Effector CD8-positive, alpha-beta T cell (primary cell): ENCODE measurements at places on chromosomes 5 and 9.

DNA sequence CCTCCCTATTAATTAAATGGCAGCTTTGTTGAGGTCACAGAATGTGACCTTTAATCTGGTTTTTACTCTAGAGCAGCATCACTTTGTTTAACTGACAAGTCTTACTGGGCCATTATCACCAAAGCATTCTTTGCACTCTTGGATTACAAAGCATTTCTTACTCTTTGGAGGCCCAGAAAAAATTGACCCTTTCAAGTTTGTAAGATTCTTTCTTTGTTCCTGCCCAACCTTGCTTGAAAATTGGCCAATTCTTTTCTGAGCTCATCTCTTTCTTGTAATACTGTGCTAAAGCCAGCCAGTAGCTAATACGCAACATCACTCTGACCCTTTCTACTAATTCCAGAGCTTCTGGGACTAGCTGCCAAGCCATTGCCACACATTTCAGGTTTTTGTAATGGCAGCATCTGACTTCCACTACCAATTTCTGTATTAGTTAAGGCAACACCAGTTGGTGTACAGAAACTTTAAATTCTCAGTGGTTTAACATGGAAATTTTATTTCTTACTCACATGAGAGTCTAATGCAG lies 131.6 kb downstream of the PRDM6 start:
- no peak for DNase-seq

DNA sequence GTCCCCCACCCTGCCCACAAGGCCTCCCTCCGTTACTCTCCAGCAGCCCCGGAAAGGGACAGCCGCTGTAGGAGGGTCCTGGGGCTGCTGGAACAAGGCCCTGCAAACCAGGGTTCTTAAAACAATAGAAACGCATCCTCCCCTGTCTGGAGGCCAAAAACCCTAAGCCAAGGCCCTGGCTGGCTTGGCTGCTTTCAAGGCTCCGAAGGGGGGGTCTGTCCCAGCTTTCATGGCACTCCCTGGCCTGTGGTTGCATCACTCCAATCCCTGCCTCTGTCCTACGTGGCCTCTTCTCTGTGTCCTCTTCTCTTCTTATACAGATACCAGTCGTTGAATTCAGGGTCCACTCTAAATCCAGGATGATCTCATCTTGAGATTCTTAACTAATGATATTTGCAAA lies 7.4 kb upstream of the UBAC1 start:
- DNase-seq = no peak

DNA sequence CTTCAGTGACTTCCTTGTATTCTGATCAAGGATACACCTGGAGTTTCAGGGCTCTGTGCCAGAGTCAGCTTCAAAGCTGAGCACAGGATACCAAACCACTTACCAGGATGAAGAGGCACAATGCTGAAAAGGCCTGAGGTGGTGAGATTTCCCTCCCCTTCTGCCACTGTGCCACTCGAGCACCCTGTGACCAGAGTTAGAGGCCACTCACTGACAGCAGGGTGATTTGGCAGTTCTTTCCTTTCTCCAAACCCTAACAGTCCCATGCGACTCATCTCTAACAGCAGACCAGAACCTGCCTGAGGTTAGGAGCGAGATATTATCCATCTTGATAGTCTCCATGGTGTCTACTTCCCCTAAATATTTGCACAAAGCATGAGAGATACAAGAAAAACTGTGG lies 1.8 kb downstream of the PLGRKT start:
- DNase-seq = no peak

DNA sequence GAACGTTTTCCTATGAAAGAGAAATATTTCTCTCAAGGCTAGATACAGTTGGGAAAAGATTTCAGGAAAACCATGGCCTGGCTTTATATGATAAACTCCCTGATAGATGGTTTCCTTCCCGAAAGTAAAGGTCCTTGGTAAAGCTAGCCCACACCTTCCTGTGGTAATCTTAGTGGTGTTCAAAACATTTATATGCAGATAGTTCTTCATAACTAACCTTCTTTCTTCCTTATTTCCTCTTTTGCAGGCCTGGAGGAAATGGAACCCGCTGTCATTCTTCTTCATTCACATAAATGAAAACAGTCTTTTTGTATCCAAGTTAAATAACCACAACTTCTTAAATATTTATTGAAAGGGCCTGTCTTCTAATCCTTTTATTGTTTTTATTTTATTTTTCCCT lies 474.0 kb upstream of the ACTBL2 start:
- no peak for DNase-seq

GRCh38 chr5:821504-821903 lies 29.3 kb downstream of the ZDHHC11 start:
- no peak for DNase-seq

- DNase-seq = no peak
Measured at GRCh38 chr9:85569988-85570387, 171.8 kb downstream of the AGTPBP1 start.

DNA sequence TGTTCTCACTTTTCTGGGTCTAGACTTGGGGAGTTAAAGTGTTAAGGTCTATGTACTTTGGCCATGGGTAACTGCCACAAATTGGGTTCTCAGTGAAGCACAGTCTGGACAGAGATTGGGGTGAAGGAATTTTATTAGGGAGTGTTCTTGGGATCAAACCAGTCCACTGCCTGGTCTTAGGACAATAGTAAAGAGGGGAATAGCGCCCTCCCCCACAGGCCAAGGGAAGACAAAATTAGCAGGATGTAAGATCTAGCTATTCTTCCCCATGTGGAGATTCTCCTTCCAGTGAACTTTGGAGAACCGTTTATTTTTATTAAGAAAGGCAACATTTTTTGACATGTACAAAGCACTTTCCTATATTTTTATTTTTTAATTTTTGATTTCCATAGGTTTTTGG lies 18.4 kb upstream of the RIC1 start:
- DNase-seq = no peak

- DNase-seq = no peak
Measured at GRCh38 chr5:167850911-167851310, 440.5 kb upstream of the WWC1 start.

- DNase-seq = no peak
Measured at GRCh38 chr5:172007175-172008110, 1.0 kb upstream of the FBXW11 start.

DNA sequence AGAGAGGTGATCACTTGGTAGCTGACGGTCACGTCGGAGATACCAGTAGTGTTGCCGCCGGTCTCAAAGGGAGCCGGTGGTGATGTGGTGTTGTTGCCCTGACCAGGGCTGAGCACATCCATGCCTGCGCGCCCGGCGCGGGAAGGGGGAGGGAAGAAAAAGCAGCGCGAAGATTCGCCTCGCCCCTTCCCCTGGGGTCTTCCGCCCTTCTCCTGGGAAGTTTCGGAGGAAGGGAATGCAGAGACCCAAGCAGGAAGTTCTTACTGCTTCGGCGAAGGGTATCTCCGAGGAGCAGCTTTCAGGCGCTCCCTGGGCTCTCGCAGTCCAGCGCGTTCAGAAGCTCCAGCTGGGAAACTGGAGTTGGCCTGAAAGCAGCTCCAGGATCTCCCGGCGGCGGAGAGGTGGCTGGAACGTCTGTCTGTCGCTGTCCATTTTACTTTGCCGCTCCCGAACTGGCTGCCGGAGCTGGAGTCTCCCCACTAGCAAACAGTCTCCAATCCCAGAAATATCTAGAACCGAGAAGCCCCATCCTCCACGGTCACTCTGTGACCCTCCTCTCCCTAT lies 565 bp downstream of the HTR1A start:
- DNase-seq = no peak

- DNase-seq = no peak
Measured at GRCh38 chr9:136011703-136012496, 50.7 kb upstream of the UBAC1 start.

DNA sequence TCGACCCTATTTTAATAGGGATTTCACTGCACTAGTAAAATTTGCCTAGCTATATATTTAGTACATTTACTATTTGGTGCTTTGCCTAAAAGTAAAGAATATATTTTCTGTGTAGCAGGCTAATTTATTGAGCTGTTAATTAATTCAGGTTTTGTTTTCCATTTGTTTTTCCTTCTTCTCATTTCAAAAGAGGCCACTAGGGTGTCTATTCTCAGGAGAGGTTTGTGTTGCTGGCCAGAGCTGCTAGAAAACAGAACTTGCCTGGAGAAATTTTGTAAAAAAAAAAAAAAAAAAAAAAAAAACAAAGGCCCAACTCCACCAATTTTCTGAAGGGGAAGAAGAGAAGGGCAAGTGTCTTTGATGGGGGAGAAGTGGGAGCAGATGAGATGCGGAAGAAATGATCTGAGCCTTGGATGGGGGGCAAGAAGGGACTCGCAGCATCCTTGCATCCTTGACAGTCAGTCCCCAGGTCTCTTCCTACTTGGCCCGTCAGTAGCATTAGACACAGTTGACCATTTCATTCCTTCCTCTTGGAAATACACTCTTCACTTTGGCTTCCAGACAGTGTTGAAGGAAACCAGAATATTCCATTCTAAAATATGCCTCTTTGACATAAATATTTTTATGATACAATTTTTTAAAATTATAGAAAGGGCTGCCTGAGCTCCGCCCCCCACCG lies 318.5 kb downstream of the TRPM3 start:
- DNase-seq = no peak

DNA sequence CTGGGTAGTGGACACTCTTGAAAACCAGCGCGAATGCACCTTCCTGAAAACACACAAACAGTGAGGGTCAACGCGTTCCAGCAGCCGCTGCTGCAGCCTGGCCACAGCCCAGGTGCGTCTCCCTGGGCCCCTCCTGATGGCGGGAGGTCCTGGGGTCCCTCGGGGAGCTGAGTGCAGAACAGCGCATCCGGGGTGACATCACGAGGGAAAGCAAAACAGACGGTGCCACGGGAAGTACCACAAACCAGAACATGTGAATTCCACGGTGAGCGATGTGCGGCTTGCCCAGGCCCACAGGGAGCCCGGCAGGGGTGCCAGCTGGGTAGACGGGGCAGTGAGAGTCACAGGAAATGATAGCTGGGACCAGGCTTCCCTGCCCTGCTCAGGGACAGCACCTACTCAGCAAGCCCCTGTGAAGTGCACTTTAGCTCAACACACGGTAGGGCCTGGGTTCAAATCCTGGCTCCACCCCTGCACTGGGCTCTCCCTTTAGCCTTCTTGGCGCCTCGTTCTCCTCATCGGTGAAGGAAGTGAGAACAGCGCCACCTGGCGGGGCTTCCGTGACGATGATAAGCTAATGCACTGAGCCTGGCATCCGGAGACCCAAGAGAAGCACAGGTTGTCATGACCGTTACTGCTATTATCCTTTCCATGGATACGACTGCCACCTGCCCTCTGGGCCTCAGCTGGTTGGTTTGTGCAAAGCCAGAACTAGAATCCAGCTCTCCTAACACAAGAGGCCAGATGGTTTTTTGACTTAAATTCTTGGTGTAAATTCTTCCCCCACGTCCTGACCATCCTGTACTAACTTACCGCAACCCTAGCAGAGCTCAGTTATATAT lies 24.6 kb downstream of the GFPT2 start:
- peak; percentile 79 for DNase-seq

DNA sequence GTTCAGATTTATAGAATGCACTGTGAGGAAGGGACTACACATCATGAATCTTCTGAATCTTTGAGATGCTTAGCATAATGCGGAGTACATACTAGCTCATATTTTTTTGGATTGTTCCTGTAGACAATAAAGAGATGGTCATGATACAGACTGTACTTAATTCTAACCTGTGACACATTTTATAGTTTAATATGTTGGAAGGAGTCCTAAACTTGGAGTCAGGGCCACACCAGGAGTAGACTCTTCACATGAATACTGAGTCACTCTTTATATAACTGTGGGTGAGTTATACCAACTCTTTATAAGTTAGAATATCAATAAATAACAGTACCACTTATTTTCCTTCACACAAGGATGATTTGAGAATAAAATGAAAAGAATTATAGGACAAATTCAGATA lies 16.9 kb downstream of the C9orf85 start:
- DNase-seq = no peak

DNA sequence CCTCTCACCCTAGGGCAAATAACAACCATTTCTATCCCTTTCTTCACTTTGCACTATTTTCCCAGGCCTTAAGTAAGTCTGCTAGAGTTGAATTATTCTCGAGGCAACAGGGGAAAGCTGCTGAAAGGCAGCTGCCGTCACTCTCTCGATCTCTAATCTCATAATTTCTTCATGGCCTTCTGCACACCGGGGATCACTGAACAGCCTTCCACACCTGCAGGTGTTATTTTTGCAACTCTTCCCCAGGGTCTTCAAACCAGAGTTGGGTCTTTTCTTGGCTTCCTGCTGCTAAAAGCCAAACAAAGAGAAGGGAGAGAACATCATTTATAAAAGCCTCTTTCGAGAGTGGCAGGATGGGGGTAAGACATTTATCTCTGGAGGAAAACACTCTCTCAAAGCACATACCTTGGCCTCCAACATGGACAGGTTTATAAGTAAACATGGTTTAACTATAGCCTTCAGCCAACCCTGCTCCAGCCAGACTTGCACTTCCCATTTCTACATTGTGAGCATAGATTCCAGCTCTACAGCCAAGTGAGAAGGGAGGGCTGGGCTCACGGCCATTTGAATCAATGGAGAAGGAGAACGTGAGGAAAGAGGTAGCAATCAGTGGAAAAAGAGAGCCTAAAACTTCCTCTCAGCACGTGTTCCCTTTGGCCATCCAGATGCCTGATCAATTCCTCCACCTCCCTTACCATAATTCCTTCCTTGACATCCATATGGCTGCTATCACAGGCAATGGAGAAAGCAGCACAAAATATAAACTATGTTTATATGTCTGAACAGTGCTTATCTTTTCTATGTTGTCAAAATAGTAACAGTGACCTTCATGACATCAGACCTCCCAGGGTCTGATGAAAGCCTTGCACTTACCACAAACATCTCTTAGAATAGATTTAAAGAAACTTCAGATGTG lies 464.9 kb downstream of the TLE1 start:
- DNase-seq = no peak

DNA sequence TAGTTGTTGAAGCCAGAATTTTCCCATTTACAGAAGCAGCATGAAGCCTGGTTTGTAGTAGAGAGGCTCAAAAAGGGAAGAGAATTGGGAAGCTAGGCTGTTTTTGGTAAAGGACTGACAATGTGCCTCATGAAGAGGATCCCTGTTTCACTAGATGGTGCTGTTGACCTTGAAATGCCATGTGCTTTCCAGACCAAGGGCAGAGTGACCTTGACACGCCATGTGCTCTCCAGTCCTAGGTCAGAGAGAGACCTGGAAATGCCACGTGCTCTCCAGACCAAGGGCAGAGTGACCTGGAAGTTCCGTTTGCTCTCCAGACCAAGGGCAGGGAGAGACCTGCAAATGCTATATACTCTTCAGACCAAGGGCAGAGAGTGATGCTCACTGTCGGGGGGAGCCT lies 32.0 kb downstream of the UNC13B start:
- DNase-seq = no peak

DNA sequence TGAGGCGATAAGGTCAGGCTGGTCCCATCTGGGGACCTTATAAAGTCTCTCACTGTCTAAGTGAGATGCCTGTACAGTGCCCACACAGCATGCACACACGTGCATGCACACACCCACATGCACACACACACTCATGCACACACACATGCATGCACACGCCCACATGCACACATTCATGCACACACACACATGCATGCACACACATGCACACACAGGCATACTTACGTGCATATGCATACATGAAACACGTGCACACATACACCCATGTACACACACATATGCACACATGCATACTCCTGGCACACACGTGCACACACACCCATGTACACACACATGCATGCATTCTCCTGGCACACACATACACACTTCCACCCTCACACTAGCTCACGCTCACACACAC lies 12.2 kb downstream of the COL23A1 start:
- no peak for DNase-seq
